EL (cell line): ENCODE measurements at places on chromosomes 7 and 10.
A peak's percentile ranks its signal among the peaks of the same experiment; 100 is the strongest.

- no peak for DNase-seq
Measured at GRCh38 chr7:98090116-98090515, 16.5 kb upstream of the LMTK2 start.

DNA sequence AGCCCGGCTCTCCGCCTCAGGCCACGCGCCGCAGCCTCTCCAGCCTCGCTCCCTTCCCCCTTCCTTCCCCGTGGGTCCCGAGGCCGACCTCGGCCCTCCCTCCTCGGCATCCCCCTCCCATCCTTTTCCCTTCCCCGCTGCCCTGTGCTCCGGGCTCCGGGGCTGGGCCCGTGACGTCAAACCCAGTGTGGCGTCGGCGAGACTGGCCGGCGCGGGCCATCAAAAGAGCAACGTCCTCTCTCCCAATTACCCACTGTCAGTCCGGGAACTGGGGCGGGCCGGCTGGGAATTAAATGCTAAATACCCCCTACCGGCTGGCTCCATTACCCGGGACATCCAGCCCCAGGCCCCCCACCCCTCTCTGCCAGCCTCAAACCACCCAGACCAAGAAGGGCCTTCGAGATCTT, 2.6 kb upstream of the GATA3 start:
- DNase-seq, result no peak

GRCh38 chr7:143484119-143484518, 6.4 kb downstream of the TAS2R41 start:
- DNase-seq, result no peak

DNA sequence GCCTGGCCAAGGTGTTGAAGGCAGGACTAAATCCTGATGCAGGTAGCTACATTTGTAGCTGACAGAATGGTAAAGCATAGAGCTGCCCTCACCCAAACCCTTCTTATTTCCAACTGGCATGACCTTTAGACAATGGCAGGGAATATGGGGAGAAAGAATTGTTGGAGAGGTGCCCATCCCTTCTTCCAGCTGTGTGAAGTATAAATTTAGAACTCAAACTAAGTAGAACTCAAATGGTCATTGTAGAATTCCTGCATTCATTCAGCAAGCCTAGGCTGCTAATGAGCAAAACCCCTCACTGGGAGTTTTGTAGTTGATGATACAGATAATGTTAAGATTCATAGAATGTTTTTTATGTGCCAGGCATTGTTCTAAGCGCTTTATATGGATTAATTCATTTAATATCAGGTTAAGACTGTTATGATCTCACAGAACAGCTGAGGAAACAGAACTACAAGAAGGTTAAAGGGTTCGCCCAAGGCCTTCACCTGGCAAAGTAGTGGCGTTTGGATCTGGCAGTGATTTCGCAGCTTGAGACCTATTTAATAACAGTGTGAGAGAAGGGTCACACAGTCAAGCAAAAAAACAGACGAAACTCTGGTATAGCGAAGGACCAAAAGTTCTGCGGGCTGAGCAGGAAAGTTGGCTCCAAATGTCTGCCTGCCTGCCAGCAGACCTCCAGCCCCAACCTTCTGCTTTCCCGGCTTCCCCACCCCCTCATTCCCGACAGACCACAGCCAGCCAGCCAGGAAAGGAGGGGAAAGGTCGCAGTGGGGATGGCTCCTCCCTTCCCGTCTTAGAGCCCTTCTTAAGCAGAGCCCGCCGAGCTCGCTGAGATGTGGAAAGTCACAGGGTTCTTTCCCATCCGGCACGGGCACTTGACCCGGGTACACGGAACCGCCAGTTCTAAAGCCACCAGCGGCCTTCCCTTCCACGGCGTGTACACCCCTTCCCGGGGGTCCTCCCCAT, 1.6 kb upstream of the HILPDA start:
- DNase-seq, result no peak

DNA sequence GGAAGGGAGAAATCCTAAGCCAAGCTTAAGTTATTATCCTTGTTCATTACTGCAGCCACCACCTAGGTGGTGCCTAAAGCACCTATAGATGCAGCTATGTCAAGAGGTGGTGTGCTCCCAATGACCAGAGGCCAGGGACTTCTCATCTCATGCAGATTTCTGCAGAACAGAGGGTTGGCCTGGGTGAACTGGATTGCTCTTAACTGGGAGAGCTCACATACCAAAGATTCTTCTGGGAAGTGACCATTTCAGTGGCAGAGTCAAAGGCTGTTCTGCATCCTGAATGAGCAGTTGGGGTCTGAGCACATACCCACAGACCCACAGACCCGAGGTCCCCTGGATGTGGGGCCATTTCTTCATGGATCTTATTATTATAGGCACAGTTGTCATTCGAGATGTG, 2.1 kb upstream of the CRHR2 start:
- DNase-seq, result peak; percentile 9

GRCh38 chr10:5971315-5971832, 6.0 kb downstream of the IL15RA start:
- DNase-seq, result no peak

DNA sequence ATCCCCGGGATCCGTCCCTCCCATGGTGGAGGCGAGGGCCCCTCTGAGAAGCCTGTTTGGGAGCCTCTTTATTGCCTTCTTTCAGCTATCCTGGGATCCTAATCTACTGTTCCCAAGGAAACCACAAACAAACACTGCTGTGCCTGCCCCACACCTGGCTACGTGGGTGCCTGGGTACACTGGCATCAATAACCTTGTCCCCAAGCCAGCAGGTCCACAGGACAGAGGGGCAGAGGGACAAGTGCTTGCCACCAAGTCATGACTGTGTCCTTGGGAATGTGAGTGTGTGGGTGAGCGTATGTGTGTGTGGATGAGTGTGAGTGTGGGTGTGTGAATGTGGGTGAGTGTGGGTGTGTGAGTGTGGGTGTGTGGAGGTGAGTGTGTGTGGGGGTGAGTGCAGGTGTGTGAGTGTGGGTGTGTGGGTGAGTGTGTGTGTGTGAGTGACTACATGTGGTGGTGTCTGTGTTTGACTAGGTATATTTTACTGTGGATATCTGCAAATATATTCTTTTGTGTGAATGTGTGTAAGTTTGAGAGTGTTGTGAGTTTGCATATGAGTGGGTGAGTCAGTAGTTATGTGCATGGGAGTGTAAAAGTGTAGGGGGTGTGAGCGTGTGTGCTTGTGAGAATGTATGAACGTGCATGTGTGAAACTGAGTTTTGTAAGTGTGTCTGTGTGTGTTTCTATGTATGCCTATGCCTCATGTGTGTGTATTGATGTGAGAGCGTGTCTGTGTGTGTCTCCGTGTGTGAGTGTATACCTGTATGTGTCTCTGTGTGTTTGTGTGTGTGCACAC, 96.1 kb downstream of the TNS3 start:
- no peak for DNase-seq

DNA sequence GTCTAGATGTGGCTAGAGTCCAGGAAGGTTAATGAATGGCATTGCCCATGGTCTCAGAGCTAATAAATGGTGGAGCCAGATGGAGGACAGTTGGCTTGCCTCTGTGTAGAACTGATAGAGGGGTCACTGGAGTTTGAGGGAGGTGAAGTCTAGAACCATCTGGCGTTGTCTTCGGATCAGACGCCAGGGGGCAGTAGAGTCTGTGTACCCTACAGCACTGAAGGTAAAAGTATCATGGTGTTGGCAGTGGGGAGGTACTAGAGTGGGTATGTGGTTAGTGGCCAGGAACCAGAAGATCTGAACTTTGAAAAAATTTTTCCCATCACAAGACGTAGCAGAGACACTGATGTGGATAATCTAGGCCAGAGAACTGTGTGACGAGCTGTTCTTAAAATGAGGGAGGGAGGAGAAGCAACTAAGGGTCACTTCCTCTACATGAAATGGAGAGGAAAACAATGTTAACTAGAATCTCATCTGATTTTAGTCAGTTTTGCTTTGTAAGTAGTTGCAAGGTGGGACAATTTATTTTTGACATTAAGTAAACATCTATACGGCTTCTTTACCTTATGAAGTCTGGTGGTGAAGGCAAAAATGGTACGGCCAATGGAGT, 227.9 kb upstream of the PRSS58 start:
- DNase-seq, result no peak

- no peak for DNase-seq
Measured at GRCh38 chr7:51785171-51785570, 468.6 kb upstream of the COBL start.

GRCh38 chr10:24156686-24157085, 52.3 kb upstream of the KIAA1217 start:
- no peak for DNase-seq

GRCh38 chr7:24245362-24245761, 38.6 kb upstream of the NPY start:
- DNase-seq, result no peak

- no peak for DNase-seq
Measured at GRCh38 chr10:4661511-4662255, 164.3 kb upstream of the AKR1E2 start.
